Muscle of back (tissue), 13 donors: ENCODE measurements at places on chromosomes 7 and 10.

DNA sequence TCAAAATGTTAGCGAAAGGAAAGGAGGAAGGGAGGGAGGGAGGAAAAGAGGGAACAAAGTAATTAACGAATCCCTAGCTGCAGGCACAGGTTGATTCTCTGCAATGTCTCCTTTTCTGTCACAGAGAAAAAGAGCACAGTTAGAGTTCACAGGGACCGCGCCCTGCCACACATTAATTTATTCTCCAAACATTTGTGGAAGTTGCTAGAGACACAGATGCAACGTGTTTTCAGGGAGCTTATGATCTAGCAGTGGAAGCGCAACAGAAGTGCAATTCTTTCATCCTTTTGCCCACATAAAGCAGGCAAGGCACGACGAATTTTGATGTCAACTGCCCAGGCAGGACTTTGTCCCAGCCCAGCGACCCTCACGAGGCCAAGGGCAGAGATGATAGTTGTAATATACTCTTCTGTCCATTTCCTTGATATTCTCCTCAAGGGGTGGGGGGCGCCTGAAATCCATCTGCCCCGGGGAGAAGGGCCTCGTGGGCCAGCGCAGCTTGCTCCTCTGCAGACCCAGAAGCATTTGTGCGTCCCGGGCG is 101.7 kb upstream of the ZNF438 start:
- DNase-seq, result no peak

GRCh38 chr7:138204285-138204981 is 128.2 kb downstream of the AKR1D1 start:
- no peak for DNase-seq

DNA sequence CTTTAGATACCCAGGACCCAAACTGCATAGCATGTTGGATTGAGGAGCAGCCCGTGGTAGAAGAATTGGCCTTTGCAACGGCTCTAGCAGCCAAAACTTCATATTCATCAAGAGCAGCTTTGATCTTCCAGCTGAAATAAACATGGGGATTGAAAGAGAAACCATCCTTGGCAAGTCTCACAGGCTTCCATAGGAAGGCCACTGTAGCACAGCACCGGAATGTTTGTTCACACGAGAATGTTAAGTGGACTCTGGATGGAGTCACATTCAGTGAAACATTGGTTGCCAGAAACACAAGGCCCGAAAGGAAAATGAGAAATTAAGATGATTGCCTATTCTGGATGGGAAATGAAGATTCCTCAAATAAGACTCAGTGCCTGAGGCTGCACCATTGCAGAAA is 97.4 kb downstream of the RAB18 start:
- no peak for DNase-seq

DNA sequence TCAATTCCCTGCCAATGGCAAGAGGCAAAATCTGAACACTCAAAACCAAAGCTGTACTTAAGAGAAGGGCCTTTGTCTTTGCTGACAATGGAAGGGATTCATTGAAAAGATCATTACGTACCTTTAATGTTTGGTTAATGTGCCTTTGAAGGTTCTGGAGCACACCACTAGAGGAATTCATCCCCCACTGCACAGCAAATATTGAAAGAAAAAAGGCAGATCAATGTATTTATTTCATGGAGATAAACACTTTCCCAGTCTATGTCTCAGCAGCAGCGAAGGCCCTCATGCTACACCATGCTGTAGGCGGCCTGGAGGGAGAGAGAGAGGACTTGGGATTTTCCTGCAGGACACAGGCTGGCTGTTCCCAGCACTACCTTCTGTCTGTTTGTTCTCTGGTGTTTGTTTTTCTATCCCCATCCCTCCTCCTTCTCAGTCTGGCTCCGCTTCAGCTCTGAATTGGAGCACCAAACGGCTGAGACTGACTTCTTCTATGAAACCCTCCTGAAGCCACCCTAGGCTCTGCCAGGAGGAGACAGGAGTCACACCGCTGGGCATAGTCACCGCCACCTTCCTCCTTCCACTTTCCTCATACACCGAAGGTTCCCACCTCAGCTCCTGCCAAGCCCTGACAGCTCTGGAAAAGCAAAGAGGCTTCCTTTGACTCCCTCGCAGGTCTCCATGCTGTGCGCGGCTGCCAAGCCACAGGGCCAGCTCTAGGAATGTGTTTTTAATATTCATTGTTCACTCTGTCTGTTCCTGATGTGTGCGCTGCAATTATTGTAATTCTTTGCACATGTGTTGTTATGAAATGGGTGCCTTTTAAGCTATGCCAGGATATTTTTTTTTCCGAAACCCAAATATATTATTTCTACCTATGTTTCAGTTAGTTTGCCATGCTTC is 301.5 kb downstream of the FZD1 start:
- no peak for DNase-seq

- no peak for DNase-seq
Observed at GRCh38 chr7:37409461-37409860, 39.2 kb downstream of the ELMO1 start.

DNA sequence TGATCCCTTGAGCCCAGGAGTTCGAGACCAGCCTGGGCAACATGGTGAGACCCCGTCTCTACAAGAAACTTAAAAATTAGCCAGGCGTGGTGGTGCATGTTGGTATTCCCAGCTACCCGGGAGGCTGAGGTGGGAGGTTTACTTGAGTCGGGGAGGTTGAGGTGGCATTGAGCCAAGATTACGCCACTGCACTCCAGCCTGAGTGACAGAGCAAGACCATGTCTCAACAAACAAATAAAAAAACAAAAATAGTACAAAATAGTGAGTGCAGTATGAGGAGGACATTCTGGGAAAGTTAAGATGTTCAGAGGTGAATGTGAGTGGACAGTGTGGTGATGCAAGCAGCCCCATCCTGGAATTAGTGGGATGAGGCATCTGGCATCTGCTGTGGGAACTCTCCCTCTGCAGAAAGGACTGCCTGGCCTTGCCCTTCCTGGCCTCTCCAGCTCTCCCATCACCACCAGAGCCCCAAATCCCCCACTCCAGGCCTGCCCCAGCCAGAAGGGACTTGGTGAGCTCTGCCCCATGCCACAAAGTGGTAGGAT is 96.6 kb upstream of the PARD3 start:
- no peak for DNase-seq

GRCh38 chr7:77569514-77570232 is 32.6 kb downstream of the PTPN12 start:
- DNase-seq, result no peak

DNA sequence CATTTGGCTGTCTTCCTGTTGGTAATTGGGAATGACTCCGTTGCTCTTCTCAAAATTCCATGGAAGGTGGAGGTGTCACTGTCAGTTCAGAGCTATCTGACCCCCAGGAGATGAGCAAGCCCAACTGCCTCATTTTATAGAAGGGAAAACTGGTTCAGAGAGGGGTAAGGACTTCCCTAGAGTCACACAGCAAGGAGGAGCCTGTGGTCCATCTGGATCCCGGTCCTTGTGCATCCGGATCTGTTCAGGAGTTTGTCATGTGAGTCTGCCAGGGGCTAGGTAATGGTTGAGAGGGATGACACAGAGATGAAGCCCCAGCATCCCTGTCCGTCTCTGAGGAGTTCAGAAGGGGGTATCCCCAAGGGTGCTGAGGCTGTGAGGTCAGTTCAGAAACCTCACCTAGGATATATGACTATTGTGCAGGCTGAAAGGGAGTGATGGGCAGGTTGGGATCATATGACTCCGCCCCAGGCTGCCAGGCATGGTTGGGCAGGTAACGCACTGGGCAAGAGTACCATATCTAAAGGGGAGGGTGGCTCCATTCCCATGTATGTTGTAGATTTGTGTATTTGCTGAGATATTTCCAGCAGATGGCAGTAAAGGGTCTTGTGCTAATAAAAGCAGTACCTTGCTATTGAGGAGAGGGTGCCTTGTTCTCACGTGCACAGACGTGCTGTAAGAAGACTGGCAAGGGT is 16.0 kb upstream of the SLC29A3 start:
- no peak for DNase-seq

- no peak for DNase-seq
Observed at GRCh38 chr10:82267465-82267864, 392.5 kb downstream of the NRG3 start.

GRCh38 chr10:1217661-1218060 is 161.5 kb downstream of the WDR37 start:
- no peak for DNase-seq

GRCh38 chr7:4851459-4852422 is 10.1 kb downstream of the PAPOLB start:
- DNase-seq, result no peak
